ENCODE measurements at places on chromosomes 11 and 22.

GRCh38 chr11:122691549-122692150 is 36.1 kb downstream of the UBASH3B start:
- no peak for DNase-seq

GRCh38 chr11:75606099-75606498 is 44.0 kb downstream of the SERPINH1 start:
- no peak for DNase-seq

GRCh38 chr11:38476808-38477575 is 1879.0 kb upstream of the RAG2 start:
- no peak for DNase-seq

GRCh38 chr22:20946080-20946986 is 20.7 kb upstream of the AIFM3 start:
- DNase-seq: no peak

- DNase-seq: no peak
Observed at GRCh38 chr11:92969293-92969633, 188 bp upstream of the MTNR1B start.

GRCh38 chr11:20127671-20128527 is 32.4 kb downstream of the DBX1 start:
- peak; percentile 44 for DNase-seq

- DNase-seq: no peak
Observed at GRCh38 chr22:45972091-45972888, 4.7 kb downstream of the WNT7B start.

DNA sequence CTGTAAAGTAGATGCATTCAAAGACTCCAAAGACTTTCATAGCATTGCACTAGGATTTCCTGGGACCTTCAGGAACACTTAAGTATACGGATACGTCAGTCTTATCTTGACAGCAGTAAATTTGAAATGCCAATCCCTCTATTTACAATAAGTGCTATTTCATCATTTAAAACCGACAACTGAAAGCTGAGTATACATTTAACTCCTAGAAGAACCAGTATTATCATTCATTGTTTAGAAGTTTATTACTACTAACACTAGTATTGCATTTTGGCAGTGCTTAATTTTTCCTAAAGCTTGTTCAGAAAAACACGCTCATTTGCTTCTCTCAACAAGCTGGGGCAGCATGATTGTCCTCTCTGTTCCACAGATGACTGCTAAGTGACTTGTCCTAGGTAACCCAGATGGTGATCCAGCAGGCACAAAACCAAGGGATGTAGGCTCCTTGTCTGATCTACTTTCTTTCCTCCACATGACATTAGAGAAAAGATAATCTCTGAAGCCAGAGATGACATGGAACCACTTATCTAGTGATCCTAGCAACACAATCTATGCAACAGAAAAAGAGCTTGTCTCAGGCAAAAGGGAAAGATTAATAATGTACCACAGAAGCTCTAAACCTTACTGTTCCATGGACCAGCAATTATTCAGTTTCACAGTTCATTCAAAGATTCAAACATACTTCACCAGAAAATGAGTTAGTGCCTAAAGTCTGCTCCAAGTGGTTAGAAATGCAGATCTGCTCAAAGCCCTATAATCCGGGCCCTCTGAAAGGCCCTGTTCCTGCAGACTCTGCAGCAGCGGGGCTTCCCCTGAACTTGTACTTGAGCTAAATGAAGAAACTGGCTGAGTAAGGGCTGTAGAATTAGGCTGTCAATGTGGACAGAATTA is 5.2 kb downstream of the MAML2 start:
- DNase-seq: no peak

- no peak for DNase-seq
Observed at GRCh38 chr11:120707098-120707497, 195.6 kb downstream of the GRIK4 start.

DNA sequence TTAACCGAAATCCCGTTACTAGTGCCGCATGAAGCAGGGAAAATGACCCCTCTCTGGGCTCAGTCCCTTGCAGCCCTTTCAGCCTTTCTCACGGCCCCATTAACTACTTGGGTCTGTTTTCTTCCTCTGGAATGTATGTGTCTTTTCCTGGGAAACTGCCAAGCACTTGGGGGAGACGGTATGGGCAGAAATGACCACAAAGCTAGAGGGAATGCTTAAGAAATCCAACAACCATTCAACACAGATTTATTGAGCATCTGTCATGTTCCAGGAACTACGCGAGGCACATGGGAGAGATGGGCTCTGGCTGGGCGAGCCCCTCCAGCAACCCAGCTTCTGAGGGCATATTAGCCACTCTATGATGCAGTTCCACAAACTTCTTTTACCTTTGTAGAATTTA is 462.6 kb downstream of the BUD13 start:
- no peak for DNase-seq

GRCh38 chr11:70637949-70638583 is 239.7 kb downstream of the CTTN start:
- no peak for DNase-seq

- DNase-seq: no peak
Observed at GRCh38 chr11:85249482-85249881, 377.7 kb downstream of the DLG2 start.

DNA sequence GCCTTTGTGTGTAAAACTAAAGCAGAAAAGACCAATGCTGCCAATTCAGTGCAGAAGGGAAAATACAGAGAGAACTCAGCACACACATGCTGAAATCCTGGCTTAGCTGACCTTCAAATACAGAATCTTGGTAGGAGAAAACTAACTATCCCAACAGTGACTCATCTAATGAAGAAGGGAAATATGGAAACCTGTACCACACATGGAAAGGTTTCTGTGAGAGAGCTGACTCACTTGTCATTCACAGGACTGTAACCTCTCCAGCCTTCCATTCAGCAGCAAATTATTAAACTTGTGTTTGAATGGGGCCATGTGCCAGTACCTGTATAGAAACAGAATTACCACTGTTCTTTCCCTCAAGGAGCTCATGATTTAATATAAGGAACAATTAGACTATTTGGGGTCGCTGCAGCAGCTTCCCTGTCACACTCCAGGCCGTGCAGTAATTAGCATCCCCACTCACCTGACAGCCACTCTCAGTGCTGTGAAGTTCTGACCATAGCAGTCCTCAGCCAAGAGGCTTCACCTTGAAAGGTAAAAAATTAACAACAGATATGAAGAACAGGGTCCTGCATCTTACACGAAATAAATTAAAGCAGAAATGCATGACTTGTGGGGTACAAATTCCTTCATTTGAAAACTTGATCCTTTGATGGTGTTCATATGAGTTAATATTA is 53.9 kb downstream of the MSANTD4 start:
- no peak for DNase-seq

- no peak for DNase-seq
Observed at GRCh38 chr11:11569936-11570491, 51.8 kb downstream of the GALNT18 start.

DNA sequence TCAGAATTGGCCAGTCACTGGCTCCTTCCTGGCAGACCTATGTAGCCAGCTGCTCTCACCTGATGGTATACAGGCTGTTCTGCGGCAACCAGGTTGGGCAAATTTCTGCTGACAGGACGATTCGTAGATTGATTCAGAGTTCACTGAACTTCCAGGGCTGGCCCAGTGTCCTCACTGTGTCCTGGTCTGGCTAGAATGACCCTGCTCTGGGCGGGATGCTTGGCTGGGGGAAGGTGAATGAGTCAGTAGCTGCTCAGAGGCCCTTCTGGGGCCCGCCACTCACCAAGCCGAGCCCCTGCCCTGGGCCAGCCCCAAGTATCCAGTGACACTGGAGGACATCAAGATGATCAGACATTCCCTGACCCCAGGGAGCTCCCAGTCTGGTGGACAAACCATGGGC is 62.9 kb upstream of the WNT11 start:
- no peak for DNase-seq

DNA sequence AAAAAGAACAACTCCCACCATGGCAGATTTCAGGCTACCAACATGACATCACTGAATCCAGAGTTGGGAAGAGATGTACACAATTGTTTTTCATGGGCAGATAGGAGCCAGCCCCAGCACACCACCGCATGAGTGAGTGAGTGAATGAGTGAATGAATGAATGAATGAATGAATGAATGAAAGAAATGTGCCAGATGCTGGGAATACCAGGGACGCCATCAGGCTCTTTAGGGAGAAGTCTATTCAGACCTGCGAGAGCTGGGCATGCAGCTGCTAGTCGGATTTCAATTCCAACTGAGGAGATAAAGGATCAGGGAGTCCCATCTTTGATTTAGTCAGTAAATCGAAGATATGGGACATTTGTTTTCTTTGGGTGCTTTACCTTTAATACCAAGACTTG is 15.3 kb upstream of the FAM83F start:
- no peak for DNase-seq

- no peak for DNase-seq
Observed at GRCh38 chr11:58592760-58593472, 14.1 kb downstream of the ZFP91 start.

DNA sequence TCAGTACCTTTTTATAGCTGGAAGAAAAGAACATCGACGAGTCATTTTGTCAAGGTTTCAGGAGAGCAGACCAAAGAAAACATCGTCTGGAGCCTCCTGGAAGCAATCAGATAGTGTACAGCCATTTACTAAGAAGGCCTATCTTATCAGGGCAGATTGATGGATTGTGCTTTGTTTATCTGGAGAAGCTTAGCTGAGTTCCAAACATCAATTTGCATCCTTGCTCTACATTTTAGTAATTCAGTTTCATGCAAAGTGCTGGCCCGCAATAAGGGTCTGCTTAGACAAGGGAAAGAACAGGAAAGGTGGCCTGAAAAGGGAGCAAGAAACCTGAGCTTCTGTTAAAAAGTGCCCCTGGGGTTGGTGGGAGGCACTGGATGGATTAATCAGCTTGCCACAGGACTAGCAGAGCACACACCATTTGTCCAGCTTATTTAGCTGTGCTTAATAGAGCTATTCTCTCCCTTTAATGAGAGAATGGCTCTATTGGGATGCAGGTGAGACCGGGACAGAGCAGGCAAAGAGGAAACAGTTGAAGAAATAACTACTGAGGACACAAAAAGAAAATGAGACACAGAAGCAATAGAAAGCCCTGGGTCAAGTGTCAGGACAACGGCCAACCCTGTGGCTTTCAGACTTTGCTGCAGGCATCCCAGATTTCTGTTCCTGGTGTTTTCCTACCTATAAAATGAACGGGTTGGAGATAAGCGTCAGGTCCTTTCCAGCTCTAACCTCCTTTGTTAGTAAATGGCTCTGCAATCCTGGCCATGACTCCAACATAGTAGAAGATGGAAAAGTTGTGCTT is 122.1 kb upstream of the TTC12 start:
- DNase-seq: no peak

DNA sequence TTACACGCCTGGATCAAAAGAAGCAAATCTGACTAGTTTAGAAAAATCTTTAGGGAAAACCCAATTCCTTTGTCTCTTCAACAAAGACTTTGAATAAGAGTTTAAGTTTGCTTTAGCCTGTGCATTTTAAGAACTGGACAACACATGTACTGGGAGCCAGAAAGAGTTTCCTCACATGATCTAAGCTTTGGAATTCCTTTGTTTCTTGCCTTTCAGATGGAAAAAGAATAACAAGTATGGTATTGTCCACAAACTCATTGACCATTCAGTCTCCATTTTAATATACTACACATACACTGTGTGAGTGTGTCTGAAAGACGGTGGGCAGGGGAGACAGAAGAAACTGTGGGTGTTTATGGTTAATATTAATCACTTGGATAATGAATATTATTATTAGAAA is 205.6 kb downstream of the MAML2 start:
- DNase-seq: no peak

DNA sequence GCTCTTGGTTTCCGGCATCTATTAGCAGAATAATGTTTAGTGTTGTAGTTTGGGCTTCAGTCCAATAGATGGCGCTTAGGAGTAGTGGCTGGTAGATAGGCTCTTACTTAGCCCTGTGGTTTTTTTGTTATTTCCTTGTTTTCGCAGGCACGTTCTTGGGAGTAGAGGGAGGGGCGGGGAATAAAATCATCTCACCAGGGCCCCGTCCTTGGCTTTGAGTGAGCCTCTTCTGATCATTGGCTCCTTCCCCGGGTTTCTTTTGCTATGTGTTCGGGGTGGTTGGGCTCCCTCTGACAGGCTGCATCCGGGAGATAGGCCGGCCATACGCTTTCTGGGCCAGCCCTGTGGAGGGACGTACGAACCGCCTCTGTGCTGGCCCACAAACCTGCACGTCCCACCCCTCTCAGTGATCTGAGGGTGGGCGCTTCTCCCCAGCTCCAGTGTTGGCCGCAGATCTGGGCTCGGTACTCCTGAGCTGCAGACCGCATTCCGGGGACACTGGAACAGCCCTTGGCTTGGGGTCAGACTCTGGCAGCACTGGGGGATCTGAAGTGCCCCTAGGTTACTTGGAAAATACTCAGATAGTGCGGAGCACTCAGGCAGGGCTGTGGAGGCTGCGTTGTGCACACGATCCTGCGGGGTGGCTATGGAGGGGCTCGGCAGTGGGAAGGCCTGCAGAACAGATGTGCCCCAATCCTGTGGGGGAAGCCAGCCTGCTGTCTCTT is 217.0 kb downstream of the DYNC2H1 start:
- no peak for DNase-seq

- DNase-seq: no peak
Observed at GRCh38 chr22:19742160-19743066, 18.2 kb upstream of the TBX1 start.

DNA sequence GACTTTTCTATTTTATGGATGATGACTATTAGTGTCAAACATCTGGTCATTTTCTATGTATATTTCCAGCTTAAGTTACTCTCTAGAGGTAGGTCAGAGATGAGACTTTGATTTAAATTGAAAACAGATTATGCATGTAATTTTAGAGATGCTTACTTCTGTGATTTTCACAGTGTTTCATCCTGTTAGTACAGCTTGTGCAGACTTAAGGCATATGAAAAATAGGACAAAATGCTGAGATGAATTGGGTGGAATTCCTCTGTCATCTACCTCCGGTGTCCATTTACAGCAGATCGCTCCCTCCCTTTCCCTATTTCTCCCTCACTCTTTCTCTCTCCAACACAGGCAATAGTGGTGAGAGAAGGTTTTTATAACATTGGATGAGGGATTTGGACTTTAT is 14.1 kb downstream of the JAM3 start:
- DNase-seq: no peak

GRCh38 chr11:64369440-64370421 is 10.8 kb downstream of the RPS6KA4 start:
- DNase-seq: no peak

DNA sequence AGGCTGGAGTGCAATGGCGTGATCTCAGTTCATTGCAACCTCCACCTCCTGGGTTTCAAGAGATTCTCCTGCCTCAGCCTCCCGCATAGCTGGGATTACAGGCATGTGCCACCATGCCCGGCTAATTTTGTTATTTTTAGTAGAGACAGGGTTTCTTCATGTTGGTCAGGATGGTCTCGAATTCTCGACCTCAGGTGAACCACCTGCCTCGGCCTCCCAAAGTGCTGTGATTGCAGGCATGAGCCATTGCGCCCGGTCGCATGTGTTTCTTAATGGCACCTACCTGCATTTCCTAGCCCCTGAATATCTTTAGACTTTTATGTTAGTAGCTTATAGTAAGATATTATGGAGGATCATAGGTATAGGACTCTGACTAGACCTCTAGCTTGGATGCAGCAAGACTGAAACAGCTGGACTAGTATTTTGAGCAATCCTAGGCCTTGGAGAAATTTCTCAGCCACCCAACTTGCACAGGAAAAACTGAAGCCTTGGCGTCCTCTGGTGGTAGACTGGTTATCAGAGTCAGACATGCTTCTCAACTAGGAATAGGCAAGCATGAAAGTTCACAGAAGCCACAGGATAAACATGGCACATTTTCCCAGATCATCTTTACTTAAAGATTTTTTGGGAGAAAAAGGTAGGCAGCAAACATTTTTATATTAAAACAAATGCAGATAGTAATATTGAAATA is 22.7 kb upstream of the C1QTNF4 start:
- DNase-seq: no peak

- DNase-seq: no peak
Observed at GRCh38 chr22:17672417-17672991, 33.9 kb downstream of the BCL2L13 start.
